ENCODE measurements at places on chromosomes 2 and 18.

- no peak for DNase-seq
These were observed 33.0 kb upstream of the PPP1R1C start for GRCh38 chr2:181952404-181953226.

DNA sequence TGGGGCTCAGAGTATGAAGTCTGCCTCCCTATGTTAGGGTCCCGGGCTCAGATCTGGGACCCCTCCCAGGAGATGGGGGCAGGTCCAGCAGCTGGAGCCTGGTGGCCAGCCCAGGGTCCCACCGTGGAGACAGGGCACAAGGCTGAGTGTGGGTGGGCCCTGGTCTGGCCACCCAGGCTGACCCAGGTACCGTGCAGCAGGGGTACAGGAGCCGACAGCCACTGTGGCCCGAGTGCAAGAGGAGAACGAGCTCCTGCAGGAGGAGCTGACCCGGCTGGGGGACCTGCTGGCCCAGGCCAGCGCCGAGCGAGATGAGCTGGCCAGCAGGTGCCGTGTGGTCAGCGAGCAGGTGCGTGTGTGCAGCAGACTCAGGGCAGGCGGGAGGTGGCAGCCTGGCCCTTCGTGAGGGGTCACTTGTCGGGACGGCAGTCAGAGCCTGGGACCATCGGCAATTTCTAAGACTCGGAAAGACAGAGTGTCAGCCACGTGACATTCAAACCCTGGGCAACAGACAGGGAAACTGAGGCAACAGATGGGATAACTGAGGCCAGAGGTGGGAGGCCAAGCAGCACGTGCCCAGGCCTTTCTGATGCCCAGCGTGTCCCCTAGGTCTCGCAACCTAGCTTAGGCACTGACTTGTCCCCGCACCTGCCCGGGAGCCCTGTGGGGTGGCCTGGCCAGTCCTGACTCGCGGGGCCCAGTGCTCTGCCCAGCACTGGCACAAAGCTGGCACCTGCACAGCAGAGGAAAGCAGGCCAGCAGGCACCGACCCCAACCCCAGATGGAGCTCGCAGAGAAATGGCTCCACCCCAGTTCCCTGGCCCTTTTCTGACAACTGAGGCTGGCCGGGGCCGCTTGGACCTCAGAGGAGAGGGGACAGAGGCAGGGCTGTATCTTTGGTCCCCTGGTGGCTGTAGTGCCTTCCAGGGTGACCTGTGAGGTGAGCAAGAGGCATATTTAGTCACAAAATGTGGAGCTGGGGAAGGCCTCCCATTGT, 13.9 kb downstream of the CROCC2 start:
- DNase-seq: no peak

DNA sequence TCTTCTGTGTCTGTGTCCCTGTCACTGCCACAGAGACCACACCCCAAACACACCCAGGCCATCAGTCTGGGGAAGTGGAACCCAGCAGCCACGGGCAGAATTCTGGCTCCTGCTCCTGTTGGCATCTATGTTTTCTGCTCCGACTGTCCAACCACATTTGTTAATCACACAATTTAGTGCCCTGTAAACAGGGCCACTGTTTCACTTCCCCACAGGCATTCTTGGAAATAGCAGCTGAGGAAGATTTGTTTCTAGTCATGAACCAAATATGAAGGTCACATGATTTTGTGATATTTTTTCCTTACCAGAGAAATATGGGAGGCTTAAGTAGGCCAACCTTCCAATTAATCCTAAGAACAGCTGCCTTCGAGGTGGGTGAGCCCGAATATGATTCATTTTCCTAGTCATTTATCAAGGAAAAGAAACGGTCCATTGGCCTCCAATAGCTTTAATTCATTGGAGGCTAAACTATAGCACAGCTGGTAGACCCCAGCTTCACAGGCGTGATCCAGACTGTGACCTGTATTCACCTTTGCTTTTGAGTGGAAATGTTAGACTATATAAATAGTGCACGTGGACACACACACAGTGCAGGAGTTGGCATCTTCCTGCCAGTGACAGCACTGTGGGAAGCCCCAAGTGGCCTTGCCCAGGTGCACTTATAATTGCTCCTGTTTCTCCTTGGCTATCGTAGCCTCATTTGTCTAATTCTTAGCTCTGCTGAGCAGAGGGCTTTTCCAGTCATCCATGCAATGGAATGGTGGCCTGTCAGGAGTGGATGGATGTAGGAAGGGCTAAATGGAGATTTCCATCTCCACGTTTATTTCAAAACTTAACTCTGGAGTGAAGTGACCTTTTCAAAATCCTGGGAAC, 267.9 kb downstream of the LPIN1 start:
- no peak for DNase-seq

GRCh38 chr18:44981121-44981520, 300.4 kb downstream of the SETBP1 start:
- DNase-seq: no peak

DNA sequence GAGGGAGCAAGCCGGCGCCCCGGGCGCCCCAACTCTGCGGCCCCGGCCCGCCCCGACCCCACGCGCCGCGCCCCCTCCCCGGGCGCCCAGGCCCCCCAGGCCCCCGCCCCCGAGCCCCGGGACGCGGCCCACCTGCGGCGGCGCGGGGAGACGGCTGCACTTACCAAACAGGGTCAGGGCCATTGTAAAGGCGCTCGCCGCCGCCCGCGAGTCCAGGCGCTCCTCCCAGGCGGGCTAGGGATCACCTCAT, 526 bp downstream of the CHN1 start:
- DNase-seq: no peak

GRCh38 chr18:22169889-22170420, 566 bp downstream of the GATA6 start:
- no peak for DNase-seq

DNA sequence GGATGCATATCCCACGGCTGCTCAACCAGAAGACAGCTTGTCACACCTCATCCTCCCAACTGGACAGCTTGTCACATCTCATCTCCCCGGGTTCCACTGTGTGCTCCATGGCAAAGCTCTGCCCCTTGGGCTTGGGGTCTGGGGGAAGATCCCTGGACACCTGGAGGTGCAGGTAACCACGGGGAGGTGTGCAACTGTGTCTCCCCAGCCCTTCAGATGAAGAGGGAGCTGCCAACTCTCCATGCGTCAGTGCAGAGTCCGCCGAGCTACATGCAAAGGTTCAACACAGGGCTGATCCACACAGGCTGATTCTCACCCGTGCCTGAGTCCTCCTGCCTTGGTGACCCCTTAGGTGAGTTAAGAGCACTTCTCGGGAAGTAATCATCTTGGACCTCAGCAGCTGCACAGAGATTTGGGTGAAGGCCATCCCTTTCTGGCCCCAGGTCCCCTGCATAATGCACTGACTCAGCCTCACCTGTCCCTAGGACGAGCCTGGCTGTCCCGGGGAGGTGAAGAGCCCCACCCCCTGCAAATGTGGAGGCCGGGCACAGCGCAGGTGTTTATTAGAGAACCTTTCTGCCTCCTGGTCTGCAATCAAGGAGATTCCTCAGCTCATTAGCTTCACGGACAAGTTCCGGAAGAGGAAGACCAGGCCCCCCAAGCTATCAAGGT, 157.9 kb downstream of the PXDN start:
- no peak for DNase-seq
